NCI-H1436 (cell line): ENCODE measurements at places on chromosomes 1 and 21.

- DNase-seq, result no peak
Observed at GRCh38 chr21:38439957-38440356, 58.3 kb downstream of the ERG start.

DNA sequence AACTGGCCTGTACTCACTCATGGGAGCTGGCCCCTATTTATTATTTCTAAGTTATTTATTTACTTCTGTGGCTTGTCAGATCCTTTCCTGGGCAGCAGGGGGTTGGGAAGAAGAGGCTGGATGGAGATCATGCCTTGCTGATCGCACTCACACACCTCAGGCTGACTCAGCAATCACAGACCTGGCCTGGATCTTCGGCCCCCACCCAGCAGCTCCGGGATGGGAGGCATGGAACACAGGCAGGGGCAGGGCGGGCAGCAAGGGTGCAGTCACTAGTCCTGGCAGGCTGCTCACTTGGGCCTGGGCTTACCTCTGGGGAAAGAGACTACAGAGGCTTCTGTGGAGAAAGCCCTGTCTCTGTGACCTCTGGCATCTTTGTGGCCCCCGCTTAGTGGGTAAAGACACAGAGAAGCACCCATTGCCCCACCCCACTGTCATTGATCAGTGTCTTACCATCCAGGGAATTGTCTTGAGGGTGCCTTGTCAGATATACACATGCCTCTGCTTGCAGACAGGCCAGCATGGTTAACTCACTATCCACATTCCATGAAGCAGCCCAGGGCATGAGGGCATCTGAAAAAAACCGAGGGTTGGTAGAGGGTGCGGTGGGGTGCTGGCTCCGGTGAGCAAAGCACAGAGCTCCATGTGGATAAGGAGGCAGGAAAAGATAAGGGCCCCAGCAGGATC lies 3.7 kb downstream of the ARTN start:
- DNase-seq, result no peak

DNA sequence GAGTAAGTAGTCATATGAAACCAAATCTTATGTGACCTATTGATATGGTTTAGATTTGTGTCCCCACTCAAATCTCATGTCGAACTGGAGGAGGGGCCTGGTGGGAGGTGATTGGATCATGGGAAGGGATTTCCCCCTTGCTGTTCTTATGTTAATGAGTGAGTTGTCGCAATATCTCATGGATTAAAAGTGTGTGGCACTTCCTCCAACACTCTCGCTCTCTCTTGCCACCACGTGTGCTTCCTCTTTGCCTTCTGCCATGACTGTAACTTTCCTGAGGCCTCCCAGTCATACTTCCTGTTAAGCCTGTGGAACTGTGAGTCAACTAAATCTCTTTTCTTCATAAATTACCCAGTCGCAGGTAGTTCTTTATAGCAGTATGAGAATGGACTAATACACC lies 241.2 kb downstream of the RGS7 start:
- no peak for DNase-seq

DNA sequence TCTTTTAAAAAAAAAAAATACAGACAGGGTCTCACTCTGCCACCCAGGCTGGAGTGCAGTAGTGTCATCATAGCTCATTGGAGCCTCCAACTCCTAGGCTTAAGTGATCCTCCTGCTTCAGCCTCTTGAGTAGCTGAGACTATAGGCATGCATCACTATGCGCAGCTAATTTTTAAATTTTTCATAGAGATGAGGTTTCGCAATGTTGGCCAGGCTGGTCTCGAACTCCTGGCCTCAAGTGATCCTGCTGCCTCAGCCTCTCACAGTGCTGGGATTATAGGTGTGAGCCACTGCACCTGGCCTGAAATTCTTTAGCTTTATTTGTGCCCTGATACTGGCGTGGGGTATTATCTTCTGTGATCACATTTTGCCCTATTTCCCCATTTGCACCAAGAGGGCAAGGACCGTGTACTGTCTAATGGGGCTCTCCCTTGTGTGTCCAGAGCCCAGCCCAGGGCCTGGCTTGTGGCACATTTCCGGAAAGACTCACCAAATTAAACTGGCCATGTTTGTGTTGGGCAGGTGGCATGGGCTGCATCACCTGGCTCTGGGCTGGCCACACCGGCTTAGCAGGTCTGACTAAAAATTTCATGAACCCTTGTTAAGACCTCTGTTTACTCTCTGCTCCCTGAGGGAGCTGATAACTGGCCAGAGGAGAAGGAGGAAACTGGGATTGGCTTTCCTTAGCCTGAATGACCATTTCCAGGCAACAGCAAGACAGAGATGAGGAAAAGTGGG lies 32.2 kb downstream of the TRIM62 start:
- no peak for DNase-seq

DNA sequence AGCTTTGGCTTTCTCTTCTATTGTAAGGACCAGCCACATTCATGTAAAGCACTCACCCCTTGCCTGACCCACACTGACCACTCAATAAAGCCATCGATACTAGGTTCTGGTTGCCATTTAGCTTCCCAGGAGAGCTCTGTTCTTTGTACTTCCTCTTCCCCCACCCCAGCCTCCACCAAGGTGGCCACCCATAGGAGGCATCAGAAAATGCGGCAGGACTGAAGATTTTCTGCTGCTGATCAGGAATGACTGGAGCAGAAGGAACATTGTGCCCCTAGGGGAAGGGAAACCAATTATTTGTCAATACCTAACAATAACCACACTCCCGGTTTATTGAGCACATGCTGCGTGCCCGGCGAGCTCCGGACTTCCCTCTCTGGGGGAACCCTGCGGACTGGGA lies 5.2 kb upstream of the SMIM12 start:
- DNase-seq, result no peak

- no peak for DNase-seq
Observed at GRCh38 chr1:98086796-98087441, 166.1 kb upstream of the DPYD start.
